ENCODE measurements at places on chromosomes 4 and X.

DNA sequence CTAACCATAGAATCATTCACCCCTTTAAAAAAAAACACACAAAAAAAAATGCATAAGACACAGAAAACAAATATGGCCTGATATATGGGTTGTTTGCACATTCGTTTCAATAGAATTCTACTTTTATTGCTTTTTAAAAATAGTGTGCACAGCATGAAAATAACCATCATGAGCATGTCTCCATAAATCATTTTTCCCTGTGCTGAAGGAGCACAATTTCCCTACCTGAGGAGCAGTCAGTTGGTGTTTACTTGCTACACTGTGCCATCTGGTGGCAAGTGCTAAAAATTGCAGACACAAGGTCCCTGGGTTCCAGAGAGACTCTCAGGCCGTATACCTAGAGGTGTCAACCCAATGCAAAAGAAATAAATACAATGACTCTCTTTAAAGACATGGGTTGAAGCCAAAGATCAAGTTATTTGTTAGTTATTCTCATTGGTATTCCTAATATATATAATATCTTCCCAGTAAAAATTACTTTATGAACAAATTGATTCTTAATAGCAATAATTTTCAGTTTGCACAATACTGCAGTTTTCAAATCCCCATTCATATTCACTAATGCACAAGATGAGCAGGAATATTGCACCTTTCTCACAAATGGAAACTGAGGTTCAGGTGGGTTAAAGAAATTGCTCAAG is 551.4 kb downstream of the IQCM start:
- no peak for DNase-seq

GRCh38 chr4:62133977-62134376 is 933.9 kb downstream of the ADGRL3 start:
- DNase-seq: no peak

DNA sequence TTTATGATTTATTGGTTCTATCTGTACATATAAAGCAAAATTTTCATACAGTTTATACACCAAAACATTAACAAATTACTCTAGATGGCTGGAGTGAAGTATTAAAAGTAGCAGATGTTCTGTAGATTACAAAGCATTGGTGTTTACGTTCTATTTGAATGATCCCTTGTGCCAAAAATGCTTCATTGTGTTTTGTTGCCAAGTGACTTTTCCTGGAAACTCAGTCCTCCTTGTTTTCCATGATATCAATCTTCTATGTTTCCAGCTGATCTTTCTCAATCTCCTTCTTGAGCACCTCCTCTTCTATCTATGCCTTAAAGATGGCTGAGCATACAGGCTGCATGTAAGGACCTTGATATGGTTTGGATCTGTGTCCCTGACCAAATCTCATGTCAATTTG is 263.6 kb upstream of the CTSO start:
- no peak for DNase-seq

GRCh38 chr4:83180431-83180968 is 66.0 kb upstream of the PLAC8 start:
- DNase-seq: no peak

DNA sequence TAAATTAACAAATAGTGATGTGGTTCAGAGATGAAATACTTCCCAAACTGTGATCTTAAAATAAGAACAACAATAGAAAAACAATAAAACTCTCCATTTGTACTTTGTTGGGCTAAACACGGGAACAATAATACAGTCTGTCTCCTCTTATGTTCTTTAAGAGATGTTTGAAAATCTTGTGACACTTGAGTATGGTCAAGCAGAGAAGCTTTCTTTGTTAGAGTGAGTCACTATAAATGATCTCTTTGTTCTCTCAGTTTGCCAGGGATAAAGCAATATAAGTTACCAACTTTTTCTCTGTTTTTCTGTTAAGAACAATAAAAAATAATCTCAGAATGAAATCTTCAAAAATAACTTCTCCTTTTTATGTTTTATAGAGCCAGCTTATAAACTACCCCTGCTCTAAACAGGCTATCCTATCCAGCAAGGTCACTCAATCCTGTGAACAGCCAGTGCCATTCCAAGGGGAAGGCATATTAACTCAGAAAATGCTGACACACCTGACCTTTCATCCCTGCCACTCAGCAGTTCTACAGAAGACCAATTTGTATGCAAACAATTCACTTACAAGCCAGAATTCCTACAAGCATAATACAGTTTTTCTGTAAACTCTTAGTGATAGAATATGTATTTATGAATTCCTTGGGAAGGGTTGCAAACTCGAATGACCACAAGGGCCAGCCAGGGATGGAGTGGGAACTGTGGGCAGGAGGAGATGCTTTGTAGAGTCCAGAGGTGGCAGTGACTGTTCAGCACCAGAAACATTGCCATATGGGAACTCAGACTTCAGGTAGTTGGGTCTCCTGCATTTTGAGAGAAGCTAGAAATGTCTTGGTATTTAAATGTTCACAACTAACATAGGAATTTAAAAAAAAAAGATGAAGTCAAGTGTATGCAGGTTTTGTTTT is 52.2 kb downstream of the AFM start:
- DNase-seq: no peak

- DNase-seq: no peak
Measured at GRCh38 chr4:114997576-114998247, 115.7 kb downstream of the NDST4 start.

Data from activated CD4-positive, alpha-beta T cell treated with anti-CD3 and anti-CD28 coated beads for 4 hours (primary cell).